Stimulated activated CD4-positive, alpha-beta T cell treated with anti-CD3 and anti-CD28 coated beads, TNF-alpha, amount 100 ng/mL, for 24 hours (primary cell): ENCODE measurements at places on chromosomes 3 and 15.

- no peak for DNase-seq
These were observed 9.8 kb upstream of the RUVBL1 start for GRCh38 chr3:128133273-128133883.

DNA sequence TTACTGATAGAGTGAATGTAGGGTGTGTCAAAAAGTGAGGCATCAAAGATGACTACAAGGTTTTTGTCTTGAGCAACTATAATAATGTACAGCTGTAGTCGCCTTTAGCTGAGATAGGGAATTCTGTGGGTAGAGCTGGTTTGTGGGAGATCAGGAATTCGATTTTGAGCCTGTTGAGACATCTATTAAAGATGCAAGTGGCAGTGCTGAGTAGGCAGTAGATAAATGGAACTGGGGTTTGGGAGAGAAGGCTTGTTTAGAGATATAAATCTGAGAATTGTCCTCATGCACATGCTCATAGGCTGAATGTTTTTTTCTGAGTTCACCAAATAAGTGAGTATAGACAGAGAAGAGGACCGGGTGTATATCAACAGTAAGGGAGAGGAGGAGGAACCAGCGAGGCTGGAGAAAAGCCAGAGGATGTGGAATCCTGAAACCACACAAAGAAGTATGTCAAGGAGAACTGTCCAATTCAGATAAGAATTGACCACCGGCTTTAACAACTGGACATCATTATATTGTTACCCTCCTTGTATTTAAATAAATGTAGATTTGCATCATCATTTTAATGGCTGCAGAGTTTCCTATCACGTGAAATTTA is 146.0 kb upstream of the TNIK start:
- no peak for DNase-seq

DNA sequence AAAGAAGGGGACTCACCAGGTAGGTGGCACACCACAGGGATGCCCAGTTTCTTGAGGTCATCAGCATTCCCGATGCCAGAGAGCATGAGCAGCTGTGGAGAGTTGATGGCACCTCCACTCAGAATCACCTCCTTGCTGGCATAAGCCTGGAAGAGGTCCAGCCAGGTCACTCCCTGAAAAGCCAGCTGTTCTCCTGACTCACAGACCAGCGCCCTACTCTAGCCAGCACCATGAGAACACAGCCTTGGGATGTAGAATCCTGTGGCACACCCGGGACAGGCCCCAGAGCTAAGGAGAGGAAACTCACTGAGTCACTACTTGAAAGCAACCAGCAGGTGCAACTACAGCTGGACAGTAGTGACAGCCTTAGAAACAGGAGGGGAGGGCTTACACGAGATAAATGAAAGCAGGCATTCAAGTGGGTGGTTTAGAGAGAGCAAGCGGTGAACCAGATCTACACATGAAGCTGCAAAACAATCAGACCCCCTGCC is 24.5 kb downstream of the CHDH start:
- DNase-seq: no peak

- no peak for DNase-seq
These were observed 42.9 kb downstream of the TPRG1 start for GRCh38 chr3:189214651-189215050.

DNA sequence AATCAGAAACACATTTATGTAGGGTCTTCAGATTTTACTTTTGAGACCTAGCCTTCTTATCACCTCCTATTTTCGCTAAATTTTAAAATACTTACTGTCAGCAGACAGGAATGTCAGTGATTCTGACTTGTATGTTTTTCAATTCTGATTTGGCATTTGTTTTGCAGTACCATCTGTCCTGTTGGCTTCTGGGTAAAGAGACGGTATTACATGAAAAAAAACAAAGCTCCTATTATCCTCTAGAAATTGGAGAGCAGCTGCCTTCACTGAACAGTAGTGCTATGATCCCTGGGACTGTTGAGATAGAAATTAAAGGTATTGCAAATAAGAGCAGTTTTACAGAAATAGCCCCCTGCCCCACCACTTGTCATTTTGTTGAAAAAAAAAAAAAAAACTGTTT is 8.4 kb downstream of the ARMC8 start:
- DNase-seq: no peak

GRCh38 chr3:188605231-188605630 is 451.3 kb downstream of the LPP start:
- DNase-seq: no peak

GRCh38 chr15:98787936-98788757 is 139.8 kb downstream of the IGF1R start:
- no peak for DNase-seq

GRCh38 chr3:179840985-179841384 is 188.1 kb downstream of the USP13 start:
- no peak for DNase-seq

DNA sequence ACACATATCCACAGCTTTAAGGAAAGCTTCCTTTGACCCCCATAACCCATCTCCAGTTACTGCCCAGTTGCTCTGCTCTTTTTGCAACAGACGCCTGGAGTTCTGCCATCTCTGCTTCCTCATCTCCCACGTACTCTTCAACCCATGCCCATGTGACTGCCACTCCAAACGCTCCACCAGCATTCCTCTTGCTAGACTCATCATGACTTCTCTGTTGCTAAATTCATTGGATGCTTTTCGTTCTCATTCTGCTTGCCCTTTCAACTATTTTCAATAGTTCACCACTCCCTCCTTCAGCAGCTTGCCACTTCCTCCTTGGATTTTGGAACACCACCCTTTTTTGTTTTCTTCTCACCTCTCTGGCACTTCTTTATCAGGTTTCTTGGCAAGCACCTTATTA is 2.7 kb upstream of the KNSTRN start:
- no peak for DNase-seq

- no peak for DNase-seq
These were observed 17.1 kb downstream of the TJP1 start for GRCh38 chr15:29805043-29805707.
